ENCODE measurements at places on chromosomes 6 and 20. TPM values are rescaled to one million over a fixed set of nuclear protein-coding genes. Genes with fewer than 3 reads are reported as not detected.

The CLPSL2 gene
- not detected for total RNA-seq

The C6orf163 gene
- total RNA-seq, result 0.83 TPM

The GSTA3 gene
- not detected for total RNA-seq

The SAMD10 gene
- total RNA-seq, result 0.23 TPM

The PLA2G7 gene
- not detected for total RNA-seq

The RUNX2 gene
- 0.70 TPM for total RNA-seq

The OR2H1 gene
- not detected for total RNA-seq

The SLC17A3 gene
- total RNA-seq, result not detected

The GDAP1L1 gene
- total RNA-seq, result not detected

The RAET1G gene
- 3.3 TPM for total RNA-seq

The FAM217B gene
- 4.4 TPM for total RNA-seq

The KAT14 gene
- 24.7 TPM for total RNA-seq

The TULP4 gene
- total RNA-seq, result 87.7 TPM

The CLDN20 gene
- total RNA-seq, result not detected

The USP49 gene
- total RNA-seq, result 1.8 TPM

The SLC22A7 gene
- not detected for total RNA-seq

The ME1 gene
- total RNA-seq, result 11.0 TPM

The CCN6 gene
- total RNA-seq, result not detected

The ZNF831 gene
- not detected for total RNA-seq

The MMP24 gene
- total RNA-seq, result 0.23 TPM

The TRDN gene
- total RNA-seq, result not detected

The KIF25 gene
- not detected for total RNA-seq

The PLN gene
- 6.5 TPM for total RNA-seq

The MCCD1 gene
- not detected for total RNA-seq

The NRSN1 gene
- total RNA-seq, result not detected

The POU3F2 gene
- not detected for total RNA-seq

The SYCP2L gene
- 0.08 TPM for total RNA-seq

The RIPOR2 gene
- 0.23 TPM for total RNA-seq

The OLIG3 gene
- not detected for total RNA-seq

The AMD1 gene
- 13.2 TPM for total RNA-seq

The OR2H2 gene
- not detected for total RNA-seq

The SPATA25 gene
- 0.60 TPM for total RNA-seq

The SAMD5 gene
- 0.08 TPM for total RNA-seq

The SPATA2 gene
- total RNA-seq, result 0.59 TPM

The CSTF1 gene
- 21.3 TPM for total RNA-seq

The LHFPL5 gene
- total RNA-seq, result not detected

The NOX3 gene
- not detected for total RNA-seq

The SIRPG gene
- total RNA-seq, result not detected

The IPCEF1 gene
- total RNA-seq, result not detected

The PRPF6 gene
- 61.0 TPM for total RNA-seq

The KIF13A gene
- 42.8 TPM for total RNA-seq

The EPHA7 gene
- total RNA-seq, result under 0.01 TPM

The CGAS gene
- total RNA-seq, result 3.7 TPM

The FBXO5 gene
- 0.82 TPM for total RNA-seq

The IYD gene
- not detected for total RNA-seq

The TBXT gene
- total RNA-seq, result not detected

The SNTA1 gene
- total RNA-seq, result 27.0 TPM

The MGME1 gene
- total RNA-seq, result 2.8 TPM

The FAM83B gene
- not detected for total RNA-seq

The TREML2 gene
- total RNA-seq, result not detected

The MRPS18B gene
- 43.5 TPM for total RNA-seq

The MOCS1 gene
- 11.3 TPM for total RNA-seq
